B cell (primary cell): ENCODE measurements at places on chromosomes 12 and 14. TPM values are rescaled to one million over a fixed set of nuclear protein-coding genes. Genes with fewer than 3 reads are reported as not detected.

GDF3 gene
- not detected in 2 replicates for polyA plus RNA-seq

PLCZ1 gene
- not detected in 2 replicates for polyA plus RNA-seq

ACIN1 gene
- 178 and 228 TPM in 2 replicates for polyA plus RNA-seq

REM2 gene
- 12.9 and 21.7 TPM in 2 replicates for polyA plus RNA-seq

- no peak for DNase-seq
Observed at GRCh38 chr14:86779416-86779815, 1213.6 kb downstream of the GALC start.

DNA sequence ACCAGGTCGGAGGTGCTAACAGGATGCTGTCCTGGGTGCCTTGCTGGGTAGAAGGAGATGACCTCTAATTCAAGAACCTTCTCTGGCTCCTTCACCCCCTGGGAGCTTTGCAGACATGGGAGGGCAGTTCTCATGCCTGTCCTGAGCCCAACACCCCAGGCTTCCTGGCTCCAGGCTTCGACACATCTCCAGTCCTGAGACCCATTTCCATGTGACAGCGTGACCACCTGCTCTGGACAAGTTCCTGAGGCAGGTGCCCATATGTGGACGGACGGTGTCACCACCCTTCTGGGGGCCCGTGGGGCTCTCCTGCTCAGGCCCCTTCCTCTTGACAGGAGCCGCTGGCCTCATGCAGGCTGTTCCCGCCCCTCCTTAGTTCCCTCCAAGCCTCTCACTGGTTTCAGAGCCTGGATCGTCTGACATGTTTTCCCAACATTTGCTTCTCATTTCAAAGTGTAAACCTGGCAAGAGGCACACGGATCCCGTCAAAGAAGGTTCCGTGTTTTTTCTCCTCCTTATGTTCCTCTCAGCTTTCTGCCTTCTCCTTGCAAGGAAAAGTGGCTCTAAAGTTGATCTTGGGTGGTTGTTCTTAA lies 291.9 kb upstream of the RTL1 start:
- no peak for DNase-seq

GRCh38 chr12:118853634-118854033 lies 127.7 kb upstream of the SRRM4 start:
- DNase-seq, result no peak

DNA sequence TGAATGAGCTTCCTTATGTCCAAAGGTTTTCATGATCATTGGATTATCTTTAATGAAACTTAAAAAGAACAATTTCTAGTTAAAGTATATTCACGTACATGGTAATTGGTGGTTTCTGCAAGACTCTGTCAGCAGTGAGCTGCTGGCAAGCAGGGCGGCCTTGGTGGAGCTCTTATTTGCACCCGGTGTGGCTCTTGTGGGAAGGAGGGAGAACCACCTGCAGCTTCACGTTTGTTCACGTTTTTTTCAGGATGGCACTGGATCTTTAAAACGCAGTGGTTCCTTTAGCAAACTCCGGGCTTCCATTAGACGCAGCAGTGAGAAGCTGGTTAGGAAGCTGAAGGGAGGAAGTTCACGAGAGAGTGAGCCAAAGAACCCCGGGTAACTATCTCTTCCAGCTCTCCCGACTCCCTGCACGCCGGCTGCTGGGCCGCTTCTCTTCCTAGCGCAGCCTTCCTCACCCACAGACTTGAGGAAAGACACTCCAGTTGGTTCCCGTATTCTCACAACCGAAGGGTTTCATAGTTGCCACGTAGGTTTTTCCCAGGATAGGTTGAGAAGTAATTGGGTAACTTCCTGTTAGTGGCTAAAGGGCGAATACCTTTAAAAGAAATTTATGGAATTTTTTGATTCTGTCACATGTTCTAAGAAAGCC lies 28.3 kb downstream of the XRCC3 start:
- DNase-seq, result no peak

DNA sequence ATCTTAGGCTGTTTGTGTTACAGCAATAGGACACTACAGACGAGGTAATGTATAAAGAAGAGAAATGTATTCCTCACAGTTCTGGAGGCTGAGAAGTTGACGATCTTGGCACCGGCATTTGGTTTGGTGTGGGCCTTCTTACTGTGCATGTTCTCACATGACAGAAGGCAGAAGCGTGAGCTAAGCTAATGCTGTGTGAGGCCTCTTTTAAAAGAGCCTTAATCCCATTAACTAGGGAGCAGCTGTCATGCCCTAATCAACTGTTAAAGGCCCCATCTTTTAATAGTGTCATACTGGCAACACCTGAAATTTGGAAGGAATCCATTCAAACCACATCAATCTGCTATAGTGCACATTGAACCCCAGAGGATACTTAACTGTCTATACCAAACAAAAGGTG lies 992.9 kb downstream of the GALC start:
- no peak for DNase-seq

- no peak for DNase-seq
Observed at GRCh38 chr12:7161811-7162210, 27.7 kb upstream of the PEX5 start.

- DNase-seq, result no peak
Observed at GRCh38 chr14:26794731-26795130, 196.9 kb upstream of the NOVA1 start.

GRCh38 chr14:21536418-21537089 lies 10.4 kb upstream of the SALL2 start:
- no peak for DNase-seq

DNA sequence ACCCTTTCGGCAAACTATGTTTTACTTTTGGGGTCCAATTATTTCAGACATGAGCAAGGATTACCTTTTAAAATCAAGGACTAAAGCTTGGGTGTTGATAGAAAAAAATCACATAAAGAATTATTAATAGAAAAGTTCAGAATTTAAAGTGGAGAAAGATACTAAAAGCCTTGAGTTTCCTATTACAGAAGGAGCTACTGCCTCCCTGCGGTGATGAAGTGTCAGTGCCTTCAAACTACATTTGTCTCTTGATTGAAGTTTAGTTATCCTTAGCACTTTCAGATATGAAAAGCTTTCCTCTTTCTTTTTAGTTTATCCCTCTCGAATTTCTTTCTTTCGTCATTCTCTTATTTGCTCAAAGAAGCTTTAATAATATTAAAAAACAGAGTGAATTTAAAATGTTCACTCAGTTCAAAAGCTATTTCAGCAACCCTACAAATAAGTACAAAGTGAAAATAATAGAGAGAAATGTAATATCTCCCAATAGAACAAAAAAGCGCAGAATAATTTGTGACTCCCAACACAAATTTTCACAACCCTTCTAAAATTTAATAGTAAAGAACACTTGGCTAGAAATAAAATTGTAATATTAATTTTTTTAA lies 87.6 kb downstream of the SEC23A start:
- DNase-seq, result peak; percentile 22
